ENCODE measurements at places on chromosomes 16 and 17.

DNA sequence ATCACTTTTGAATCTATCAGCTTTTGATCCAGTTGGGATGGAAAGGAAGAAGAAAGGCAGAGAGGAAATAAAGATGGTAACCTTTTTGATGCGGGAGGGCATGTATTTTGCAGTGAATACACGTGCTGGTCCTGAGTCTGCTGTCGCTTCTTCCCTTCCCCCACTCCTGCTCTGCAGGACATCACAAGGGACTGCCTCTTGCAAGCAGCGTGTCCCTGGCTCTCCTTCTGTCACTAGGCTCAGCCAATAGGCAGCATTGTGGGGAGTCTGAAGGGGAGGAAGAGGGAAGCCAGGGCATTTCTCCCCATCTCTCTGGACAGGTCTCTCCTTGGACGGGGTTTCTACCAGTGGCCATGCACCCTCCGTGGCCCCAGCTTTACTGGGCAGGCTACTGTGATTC lies 15.7 kb upstream of the WFDC1 start:
- DNase-seq, result no peak

DNA sequence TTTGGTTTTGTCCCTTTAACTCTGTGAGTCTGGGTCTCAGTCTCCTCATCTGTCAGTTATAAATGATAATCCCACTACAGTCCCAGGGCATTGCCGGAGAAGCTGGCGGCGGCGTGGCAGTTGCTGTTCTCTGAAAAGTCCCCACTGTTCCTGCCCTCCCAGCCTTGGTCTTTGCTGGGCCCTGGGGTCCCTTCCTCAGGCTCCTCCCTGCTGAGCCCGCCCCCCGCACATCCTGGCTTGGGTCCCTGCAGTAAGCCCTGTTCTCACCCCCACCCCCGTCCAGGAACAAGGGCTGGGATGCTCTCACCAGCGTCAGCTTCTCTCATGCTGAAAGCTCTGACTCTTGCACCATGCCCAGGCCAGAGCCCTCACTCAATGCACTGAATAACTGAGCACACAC lies 35.3 kb upstream of the PEMT start:
- DNase-seq, result no peak

DNA sequence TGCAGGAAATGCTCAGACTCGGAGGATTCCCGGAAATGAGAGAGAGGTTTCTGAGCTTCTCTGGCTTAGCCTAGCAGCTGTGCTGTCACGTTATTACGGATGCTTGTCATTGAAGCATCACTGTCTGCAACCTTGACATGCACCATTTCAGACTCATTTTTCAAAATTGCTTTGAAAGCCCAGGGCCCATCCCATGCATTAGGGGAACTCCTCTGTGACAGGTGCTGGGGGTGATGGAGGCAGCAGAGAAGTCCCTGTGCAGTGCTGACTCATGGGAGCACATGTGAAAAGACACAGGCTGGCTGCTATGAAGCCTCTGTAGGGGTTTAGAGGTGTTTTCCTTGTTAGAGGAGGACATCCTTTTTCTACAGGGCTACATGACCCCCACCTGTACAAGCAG lies 214.0 kb upstream of the MPHOSPH6 start:
- no peak for DNase-seq

DNA sequence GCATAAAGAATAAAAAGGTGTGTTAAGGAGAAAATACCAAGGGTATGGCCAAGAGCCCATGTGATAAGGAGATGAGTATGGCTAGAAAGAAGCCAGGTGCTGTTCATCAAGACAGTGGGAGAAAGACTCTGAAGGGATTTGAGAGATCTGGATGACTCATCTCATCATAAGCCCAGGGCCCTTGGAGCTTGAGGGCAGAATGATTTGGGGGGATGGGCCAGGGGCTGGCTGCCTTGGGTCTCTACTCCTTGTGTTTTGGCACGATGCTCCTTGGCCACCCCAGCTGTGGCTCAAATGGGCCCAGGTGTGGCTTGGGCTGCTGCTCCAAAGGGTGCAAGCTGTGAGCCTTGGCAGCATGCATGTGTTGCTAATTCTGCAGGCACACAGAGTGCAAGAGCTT lies 14.5 kb upstream of the TNFRSF13B start:
- no peak for DNase-seq

DNA sequence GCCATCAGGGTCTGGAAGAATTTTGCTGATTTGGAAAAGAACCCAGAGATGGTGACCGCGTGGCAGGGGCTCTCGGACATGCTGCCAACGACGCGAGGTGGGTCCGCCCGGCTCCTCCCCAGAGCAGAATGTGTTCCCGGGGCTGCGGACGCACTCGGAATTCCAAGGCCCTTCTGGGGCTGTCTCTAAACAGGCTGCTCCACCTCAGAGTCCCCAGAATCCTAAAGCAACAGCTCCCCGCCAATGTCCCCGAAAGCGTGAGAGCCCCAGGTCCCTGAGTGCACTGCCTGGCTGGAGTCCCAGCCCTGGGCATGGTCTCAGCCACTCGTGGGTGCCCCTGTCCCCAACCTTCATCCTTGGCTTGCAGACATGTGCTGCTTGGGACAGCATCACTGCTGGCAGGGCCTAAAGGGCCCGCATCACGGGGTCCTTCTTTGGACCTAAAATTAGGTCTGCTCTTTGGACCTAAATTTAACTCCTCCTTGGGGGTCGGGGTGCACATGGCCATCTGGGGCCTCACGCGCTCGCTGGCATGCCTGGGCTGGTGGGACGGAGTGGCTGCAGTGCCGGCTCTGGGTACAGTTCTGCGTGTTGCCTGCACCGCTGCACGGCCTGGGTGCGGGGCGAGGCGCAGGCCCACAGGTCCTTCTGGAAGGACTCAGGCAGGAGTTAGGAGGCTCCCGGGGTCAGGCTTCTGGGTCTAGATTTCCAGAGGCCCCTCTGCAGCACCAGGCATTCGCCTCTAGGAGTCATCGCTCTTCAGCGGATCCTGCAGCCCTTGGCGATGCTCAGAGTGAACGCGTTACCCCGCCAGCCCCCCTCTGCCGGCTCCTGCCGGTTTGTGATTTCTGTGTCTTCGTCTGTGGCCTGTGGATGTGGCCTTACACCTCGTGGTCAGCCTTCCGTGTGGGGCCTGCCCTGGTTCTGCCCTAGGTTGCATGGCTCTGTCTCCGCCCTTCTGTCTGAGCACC lies 41.9 kb upstream of the CHMP6 start:
- no peak for DNase-seq

DNA sequence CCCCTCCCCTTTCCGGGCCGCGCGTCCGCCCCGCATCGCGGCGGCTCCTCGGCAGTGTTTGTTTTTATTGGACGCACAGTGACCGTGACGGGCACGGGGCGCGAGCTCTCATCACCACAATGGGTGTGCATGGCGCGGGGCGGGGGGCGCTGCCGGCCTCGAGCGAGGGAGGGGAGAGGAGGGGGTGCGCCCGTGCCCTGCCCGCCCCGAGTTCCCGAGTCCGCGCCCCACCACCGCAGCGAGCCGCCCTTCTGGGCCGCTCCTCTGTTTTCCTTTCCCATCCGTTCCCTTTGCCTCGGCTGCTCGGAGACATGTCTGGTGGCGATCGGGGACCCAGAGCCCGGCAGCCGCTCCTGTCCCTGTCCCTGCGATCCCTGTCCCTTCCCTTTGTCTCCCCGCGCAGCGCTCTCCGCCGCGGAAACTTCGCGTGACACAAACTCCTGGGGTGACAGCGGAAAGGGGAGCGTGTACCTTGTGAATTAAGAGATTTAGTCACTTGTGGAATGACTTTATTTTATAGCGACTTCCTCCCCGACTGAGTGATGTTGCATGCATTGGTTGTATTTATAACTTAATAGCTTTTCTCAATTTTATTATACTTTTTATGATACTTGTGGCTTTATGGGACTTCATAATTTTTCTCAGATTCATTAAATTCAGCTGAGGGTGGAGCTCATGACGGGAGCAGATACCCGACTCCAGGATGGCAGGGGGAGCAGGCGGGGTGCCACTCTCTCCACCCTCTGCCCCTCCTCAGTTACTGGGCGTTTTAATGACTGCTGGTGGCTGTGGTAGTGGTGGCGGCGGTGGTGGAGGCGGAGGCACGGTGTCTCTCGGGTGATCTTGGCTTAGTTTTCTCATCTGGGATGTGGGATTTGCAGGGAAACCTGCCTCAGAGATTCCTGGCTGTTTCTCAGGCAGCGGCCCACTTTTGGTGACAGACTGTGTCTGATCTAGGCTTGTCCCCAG lies 40.8 kb downstream of the MRM1 start:
- no peak for DNase-seq

GRCh38 chr17:79073016-79073705 lies 1.5 kb upstream of the ENGASE start:
- DNase-seq, result no peak

- DNase-seq, result no peak
Observed at GRCh38 chr17:42917236-42917603, 16.6 kb downstream of the G6PC1 start.

- DNase-seq, result no peak
Observed at GRCh38 chr17:39699818-39700147, at the start of gene ERBB2. Gene ERBB2, plus strand, starts transcription at chr17:39700064. Its CDS starts 175 bp downstream, at chr17:39700239.

DNA sequence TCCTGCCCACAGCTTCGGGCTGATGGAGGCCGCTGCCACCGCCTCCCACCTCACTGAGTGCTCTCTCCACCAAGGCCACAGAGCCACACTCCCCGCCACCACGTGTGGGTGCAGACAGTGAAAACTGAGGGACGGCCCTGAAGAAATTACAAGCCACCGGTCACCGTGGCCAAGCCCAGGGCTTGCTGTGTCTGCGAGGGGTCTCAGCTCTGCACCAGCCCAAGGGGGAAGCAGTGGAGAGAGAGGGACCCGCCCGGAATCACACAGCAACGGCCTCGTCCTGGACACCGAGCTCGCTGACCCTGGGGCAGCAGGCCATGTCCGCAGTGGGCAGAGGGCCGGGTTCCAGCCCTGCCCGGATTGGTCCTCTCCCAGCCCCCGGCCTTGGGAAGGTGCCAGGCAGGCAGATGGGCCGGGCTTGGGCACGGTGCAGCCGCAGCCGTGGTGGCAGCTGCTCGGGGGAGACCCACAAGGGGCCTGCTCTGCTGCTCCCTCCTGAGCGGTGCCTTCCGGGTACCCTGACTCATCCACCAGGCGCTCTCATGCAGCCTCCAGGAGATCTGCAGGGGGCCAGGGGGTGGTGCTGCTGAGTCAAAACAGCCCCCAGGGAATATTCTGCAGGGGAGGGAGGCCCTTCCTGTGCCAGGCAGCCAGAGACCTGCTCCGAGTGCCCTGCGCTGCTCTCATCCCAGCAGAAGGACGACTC lies 52.0 kb downstream of the CBFA2T3 start:
- no peak for DNase-seq

DNA sequence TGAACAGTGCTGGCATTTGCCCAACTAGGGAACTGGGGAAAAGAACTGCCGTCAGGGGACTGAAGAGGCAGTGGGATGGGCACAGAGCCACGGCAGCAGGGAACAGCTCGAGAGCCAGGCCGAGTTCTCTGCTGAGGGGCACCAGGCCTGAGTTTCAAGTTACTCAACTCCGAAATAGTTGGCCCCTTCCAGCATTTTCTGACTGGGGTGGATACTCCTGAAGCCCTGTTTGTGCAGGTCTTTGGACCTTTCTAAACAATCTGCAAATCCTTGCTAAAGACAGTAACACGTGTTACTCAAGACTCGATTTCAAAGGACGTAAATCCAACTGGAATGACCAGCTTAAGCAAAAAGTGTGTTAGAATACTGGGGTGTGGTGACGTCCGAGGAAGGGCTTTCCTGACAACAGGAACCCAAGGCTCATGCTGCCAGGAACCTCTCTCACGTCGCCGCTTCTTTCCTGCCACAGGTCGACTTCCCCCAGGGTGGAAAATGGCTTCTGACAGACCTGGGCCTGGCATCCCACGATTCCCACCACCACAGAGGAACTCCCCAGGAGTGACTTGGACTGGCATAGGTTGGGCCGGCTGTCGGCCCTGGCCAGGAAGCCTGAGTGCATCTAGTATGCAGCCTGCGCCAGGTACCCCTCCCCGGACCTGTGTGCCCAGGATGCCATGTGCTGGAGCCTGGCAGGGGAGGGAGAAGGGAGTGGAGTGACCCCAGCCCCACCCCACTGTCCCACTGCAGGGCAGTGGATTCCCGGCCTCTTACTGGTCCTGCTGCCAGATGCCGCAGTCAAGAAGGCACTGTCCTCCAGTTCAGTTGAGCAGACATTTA lies 71.9 kb downstream of the N4BP1 start:
- no peak for DNase-seq

GRCh38 chr17:34652021-34652555 lies 72.7 kb downstream of the TMEM132E start:
- DNase-seq, result no peak

- DNase-seq, result no peak
Observed at GRCh38 chr16:62135911-62136310, 99.7 kb upstream of the CDH8 start.

DNA sequence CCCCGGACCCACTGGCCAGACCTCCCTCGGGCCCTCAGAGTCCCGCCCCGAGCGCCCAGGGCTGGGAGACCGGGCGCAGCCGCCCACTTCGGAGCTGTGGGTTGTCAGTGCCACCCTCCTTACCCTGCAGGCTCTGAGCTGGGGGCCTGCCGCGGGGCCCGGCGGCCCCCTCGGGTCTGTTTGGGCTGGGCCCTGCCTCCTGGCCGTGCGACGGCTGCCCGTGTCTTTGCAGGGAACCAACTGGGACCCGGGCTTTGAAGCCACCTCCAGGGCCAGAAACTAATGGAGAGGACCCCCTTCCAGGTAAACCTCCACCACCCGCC lies 443 bp downstream of the TEDC2 start:
- DNase-seq, result no peak

DNA sequence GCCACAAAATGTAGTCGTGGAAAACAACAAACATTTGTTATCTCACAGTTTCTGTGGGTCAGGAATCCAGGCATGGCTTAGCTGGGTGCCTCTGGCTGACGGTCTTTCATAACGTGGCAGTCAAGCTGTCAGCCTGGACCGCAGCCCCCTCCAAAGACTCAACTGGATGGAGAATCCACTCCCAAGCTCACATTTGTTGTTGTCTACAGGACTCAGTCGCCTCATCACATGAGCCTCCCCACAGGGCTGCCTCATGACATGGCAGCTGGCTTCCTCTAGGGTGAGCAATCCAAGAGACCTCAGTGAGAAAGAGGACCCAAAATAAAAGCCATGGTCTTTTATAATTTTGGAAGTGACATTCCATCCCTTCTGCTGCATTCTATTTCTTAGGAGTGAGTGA lies 34.7 kb upstream of the AKAP1 start:
- DNase-seq, result no peak

- no peak for DNase-seq
Observed at GRCh38 chr17:50605429-50605828, 29.3 kb upstream of the ABCC3 start.

DNA sequence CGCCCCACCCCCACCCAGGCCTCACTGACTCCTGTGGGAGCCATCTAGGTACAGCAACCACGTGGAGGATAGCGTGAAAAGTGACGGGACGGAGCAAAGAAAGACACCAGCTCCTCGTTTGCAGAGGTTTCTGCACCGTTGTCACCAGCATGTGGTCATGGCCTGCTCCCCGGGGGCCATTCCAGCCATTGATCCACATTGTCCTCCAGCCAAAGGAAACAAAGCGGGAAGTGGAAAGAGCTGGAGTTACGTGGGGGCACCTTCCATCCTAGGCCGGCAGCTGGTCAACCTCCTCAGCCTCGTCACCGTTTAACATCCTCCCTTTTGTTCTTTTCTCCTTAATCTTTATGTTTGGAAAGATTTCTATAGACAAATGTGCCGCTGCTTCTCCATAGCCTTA lies 153.7 kb downstream of the RPTOR start:
- no peak for DNase-seq
